ENCODE measurements at places on chromosomes 13 and 19.
A peak's percentile ranks its signal among the peaks of the same experiment; 100 is the strongest.

GRCh38 chr13:19713186-19713965, 69.4 kb downstream of the PSPC1 start:
- DNase-seq: no peak

- DNase-seq: no peak
Observed at GRCh38 chr13:20363603-20364002, 131.5 kb upstream of the GJB6 start.

DNA sequence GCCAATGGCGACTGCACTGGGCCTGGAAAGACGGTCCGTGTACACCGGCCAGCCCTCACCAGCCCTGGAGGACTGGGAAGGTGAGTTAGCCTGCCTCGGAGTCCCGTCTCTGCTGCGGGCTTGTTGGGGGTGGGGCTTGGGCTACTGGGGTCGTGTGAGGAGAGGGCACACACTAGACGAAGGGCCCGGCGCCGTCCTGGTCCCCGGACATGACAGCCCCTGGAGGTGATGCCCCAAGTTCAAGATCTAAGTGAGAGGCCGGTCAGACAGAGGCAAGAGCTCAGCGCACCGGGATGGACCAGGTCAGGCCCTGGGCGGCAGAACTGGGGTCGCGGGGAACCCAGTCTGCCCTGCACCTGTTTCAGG, 1.6 kb downstream of the CILP2 start:
- no peak for DNase-seq

- no peak for DNase-seq
Observed at GRCh38 chr19:17751912-17752273, 616 bp downstream of the FCHO1 start.

DNA sequence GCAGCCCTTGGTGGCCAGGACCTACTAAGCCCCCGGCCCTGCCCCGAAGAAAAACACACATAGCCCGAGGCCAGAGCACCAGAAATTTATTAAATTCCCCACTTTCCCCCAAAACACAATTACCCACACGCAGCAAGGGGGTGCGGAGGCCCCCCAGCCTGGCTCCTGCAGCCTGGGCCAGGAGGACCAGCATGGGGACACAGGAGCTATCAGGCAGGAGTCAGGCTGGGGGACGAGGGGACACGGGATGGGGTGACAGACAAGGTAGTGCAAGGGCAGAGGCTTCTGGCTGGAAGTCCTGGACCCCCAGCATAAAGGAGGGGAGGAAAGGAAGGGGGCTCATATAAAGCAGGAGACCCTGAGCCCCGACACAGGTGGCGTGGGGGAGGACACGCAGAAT, 3.1 kb downstream of the RNU6-9 start:
- no peak for DNase-seq

GRCh38 chr13:51035978-51036377, 75.1 kb downstream of the C13orf42 start:
- DNase-seq: no peak

DNA sequence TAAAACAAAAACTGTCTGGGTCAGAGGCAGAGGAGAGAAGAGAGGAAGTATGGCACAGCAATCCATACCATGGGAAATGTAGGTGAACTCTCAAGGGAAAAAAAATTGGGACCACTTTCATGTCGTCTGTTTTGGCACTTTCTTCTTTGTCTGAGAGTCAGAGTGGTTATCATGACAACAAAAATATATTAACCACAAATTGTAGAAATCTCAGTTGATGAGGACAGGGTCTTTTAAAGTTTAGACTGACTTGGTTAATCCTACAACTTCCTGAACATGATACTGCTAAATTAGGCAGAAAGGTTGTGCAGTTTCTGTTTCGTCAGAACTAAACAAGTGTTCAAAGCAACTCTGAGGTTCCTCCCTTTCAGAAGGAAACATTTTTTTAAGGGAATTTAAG, 15.2 kb downstream of the KLF5 start:
- DNase-seq: no peak

- no peak for DNase-seq
Observed at GRCh38 chr19:40685563-40685962, 4.9 kb downstream of the NUMBL start.

DNA sequence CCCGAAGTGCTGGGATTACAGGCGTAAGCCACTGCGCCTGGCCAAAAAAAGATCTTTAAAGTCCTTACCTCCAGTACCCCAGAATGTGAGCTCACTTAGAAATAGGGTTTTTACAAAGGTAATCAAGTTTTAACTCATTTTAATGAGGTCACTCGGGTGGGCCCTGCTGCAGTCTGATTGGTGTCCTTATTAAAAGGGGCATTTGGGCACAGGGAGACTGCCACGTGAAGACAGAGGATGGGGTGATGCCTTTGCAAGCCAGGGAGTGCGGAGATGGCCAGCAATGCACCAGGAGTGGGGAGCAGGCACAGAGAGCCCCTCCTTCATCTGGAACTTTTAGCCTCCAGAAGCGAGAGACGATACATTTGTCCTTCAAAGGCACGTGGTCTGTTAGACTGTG, 11.7 kb downstream of the NKPD1 start:
- DNase-seq: no peak

GRCh38 chr19:40234429-40235237, 8.1 kb upstream of the CCNP start:
- no peak for DNase-seq

GRCh38 chr19:45146251-45146650, 14.5 kb downstream of the NKPD1 start:
- no peak for DNase-seq

DNA sequence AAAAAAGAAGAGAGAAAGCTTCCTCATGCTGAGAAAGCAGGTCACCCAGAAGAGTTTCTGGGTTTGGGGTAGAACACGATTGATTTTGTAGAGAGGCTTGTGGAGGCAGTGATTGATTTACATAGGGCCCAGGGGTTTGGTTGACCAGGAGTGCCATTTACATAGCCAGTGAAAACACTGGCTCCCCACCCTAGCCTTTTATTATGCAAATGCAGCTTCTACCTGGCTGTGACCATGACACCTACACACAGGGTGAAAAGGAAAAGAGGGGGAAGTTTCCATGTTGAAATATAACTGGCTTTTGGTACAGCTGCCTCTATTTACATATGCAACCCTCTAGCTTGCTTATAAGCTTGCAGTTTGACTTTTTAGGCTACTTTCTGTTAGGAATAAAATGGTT, 62.0 kb downstream of the ZNF100 start:
- peak; percentile 28 for DNase-seq

- DNase-seq: no peak
Observed at GRCh38 chr13:80447747-80448146, 106.8 kb upstream of the SPRY2 start.

- DNase-seq: no peak
Observed at GRCh38 chr19:10593820-10594637, 6.9 kb upstream of the AP1M2 start.

DNA sequence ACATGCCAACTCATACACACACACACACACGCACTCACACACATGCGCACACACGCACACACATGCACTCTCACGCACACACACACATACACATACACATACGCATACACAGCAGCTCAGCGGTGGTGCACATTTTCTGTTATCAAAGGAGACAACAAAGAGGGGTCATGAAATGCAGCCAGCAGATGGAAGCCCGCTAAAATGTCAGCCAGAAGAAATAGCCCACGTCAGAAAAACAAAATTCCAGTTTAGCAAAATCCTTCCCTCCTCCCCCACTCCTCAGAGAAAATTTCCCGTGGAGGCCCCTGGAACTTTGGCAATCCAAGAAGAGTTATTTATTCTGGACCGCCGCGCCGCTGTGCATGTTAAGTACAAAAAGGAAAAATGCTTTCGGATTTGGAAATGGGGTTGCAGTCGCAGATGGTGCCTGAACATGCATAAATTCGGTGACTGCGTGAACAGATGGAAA, 114.6 kb upstream of the VSTM2B start:
- no peak for DNase-seq

DNA sequence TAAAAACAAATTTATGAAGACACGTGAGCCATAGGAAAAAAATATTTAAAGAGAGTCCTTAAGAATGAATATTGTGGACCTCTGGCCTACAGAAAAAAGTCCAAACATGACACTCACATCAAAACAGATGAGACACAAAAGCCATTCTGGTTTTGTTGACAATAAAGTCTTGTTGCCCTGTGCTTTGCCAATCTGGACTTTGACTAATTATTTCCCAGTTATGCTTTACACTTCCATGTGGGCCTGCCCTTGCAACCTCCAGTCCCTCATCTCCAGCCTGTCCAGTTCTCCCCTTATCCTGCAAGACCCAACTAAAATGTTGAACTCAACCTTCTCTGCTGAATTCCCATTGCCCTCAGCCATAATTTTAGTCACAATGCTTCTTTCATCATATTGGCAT, 184.5 kb upstream of the SERP2 start:
- no peak for DNase-seq

DNA sequence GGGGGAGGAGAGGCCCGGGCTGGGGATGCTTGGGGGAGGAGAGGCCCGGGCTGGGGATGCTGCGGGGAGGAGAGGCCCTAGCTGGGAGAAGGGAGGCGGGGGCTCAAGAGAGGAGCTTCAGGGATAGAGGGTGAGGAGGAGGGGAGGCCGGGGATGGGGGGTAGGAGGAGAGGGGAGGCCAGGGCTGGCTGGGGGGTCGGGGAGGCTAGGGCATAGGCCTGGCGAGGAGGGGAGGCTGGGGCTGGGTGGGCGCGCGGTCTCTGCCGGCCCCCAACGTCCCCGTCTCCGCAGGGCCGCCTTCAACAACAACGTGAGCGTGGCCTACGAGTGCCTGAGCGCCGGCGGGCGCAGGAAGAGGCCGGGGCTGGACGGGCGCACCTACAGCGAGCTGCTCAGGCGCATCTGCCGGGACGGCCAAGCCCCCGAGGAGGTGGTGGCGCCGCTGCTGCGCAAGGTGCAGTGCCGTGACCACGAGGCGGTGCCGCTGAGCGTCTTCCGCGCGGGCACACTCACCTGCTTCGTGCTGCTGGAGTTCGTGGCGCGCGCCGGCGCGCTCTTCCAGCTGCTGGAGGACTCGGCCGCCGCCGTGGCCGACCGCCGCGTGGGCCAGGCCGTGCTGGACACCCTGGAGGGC, 11.4 kb downstream of the TPGS1 start:
- no peak for DNase-seq

- DNase-seq: no peak
Observed at GRCh38 chr19:27955485-27956480, 1257.2 kb downstream of the UQCRFS1 start.

GRCh38 chr13:32587811-32588170, 1.5 kb downstream of the PDS5B start:
- DNase-seq: no peak

DNA sequence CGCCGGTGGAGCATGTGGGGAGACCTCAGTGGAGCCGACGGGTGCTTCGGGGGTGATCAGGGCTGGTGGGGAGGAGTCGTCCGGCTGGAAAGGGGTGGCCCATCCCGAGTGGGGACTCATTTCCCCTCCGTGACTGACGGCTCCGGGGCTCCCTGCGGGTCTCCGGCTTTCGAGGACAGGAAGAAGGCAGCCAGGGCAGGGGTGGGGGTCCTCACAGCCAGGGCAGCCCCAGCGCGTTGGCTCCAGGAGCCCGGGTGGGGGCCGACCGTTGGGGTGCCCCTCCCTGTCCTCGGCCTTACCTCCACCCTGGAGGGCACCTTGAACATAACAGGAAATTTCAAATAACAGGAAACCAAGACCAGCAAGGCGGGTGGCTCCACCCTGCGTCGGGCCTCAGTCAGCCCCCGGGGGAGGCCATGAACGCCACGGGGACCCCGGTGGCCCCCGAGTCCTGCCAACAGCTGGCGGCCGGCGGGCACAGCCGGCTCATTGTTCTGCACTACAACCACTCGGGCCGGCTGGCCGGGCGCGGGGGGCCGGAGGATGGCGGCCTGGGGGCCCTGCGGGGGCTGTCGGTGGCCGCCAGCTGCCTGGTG, at the start of gene S1PR4:
TSS of gene S1PR4 (plus strand) at position 393 of the 596 bp plus-strand sequence. CDS start at position 417, 24 bp downstream.
- no peak for DNase-seq

GRCh38 chr13:88103824-88104223, 432.7 kb downstream of the SLITRK5 start:
- no peak for DNase-seq

GRCh38 chr19:39518458-39518857, 3.5 kb downstream of the SELENOV start:
- DNase-seq: no peak

- DNase-seq: no peak
Observed at GRCh38 chr19:6381030-6381750, 5.5 kb upstream of the PSPN start.

DNA sequence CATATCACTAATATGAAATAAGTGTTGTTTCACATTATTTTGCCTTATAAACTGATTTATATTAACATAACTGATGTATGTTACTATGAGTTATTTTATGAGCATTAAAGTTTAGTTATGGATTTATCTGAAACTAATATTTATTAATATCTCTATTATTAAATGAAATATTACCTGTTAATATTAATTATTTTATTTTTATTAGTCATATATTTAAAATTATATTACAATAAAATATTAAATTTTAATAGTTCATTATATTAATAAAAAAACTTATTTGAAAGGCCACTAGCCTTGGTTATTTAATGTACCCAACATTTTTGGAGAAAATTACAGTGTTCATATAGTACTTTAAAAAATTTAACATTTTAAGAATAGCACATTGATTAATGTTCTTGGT, 1643.4 kb upstream of the MIR17HG start:
- DNase-seq: no peak

DNA sequence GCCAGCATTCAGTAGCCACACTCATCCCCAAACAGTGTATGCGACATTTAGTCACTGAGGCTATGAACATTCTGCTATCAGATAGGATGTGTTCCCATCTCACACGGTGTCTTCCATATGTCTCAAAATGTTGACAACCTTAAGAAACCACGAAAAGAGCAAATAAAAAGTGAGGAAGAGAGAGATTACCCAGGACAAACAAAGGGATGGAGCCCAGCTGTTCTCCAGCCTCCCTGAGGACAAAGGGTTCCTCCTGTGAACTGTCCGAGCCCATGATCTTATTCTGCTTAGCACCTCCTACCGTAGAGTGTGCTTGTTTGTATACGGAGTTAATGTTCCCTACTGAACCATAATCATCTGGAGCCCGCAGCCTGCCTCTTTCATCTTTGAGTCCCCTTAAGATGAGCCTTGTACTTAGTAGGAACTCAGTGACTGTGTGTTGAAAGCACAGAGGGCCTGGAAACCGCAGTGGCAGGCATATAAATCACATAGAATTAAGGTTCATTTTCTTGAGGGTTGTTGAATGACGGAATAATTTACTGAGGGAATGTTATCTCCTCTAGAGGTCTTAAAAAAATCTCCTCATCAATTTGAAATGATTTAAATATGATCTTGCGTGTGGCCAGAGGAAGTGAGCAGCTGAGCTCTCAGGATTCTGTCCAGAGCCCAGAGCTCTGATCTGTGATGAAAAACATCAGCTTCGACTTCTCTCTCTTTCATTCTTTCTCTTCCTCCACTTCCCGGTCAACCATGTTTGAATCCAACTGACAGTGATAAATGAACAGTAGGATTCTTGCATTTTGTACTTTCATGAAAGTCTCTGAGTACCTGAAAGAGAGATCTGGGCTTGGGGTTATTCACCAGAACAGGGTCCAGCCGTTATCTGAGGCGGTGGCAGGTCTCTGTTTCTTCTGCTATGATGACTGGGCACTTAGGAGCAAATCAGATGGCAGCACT, 200.5 kb downstream of the KLF5 start:
- DNase-seq: no peak

DNA sequence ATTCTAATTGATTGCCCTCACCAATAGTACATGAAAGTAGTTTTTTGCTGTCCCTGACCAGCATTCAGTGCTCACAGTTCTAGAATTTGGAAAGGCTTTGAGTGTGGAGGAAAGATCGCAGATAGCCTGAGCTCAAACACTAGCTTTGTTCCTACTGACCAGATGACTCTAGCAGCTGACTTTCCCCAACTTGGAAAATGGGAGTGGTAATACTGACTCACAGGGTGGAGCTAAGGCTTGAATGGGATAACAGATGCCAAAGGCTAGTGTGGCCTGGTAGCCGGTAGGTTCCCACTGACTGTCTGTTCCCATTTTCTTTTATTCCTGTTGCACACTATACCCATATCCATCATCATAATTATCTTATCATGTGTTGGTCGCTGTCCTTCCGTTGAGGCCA, 3.7 kb downstream of the ZSCAN22 start:
- DNase-seq: no peak
